ENCODE measurements at places on chromosomes 16 and 17.

- DNase-seq: no peak
These were observed 32.2 kb downstream of the BAHCC1 start for GRCh38 chr17:81427173-81428120.

DNA sequence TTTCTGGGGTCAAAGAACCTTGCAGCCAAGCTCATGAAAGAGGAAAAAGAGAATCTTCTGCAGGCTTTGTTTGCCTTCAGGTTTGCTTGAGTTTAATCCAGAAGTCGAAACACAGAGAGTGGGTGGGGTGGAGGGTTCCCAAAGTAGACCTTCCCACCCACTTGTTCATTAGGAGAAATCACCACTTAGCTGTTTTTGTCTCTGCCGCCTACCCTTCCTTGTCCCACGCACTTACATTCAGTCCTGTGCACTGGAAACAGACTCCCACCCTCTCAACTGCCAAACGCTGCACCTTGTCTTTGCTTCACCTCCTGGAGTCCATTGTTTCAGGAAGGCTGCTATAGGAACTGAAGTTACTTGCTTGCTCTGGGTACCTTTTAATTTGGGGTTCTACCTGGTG, 38.6 kb upstream of the RBFOX1 start:
- DNase-seq: no peak

GRCh38 chr17:11980813-11981212, 16.5 kb downstream of the ZNF18 start:
- DNase-seq: no peak

GRCh38 chr16:82136956-82137821, 32.8 kb downstream of the MPHOSPH6 start:
- no peak for DNase-seq

GRCh38 chr16:26668026-26668425, 398.7 kb upstream of the C16orf82 start:
- no peak for DNase-seq

GRCh38 chr17:17385491-17385890, 82.3 kb downstream of the NT5M start:
- DNase-seq: no peak

DNA sequence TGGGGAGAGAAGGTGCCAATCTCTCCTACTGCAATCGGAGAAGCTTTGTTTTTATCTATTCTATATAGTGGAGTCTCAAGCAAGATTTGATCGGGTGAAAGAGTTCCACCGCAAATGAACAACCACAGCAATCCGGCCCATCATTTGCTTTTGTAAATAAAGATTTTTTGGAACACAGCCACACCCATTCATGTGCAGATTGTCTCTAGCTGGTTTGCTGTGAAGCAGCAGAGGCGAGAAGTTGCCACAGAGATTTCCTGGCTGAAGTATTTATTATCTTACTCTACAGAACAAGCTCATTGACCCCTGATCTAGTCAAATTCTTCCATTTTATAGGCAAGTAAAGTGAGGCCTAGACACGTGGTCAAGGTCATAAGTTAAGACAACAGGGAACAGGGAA, 195.5 kb upstream of the TNRC6C start:
- no peak for DNase-seq

- DNase-seq: no peak
These were observed 117.8 kb downstream of the METRNL start for GRCh38 chr17:83196973-83197880.

GRCh38 chr17:83152227-83152744, 72.9 kb downstream of the METRNL start:
- DNase-seq: no peak
